Endothelial cell of umbilical vein (primary cell): ENCODE measurements at places on chromosomes 3 and 15. TPM values are rescaled to one million over a fixed set of nuclear protein-coding genes. Genes with fewer than 3 reads are reported as not detected.

The IP6K1 gene
- polyA plus RNA-seq: 42.7 and 47.0 TPM in 2 replicates

The BFSP2 gene
- polyA plus RNA-seq: not detected in 2 replicates

The ALS2CL gene
- 7.3 and 7.8 TPM in 2 replicates for polyA plus RNA-seq

The GALNT15 gene
- polyA plus RNA-seq: 0.68 and 0.87 TPM in 2 replicates

The PCCB gene
- polyA plus RNA-seq: 34.3 and 36.5 TPM in 2 replicates

The ADPRH gene
- polyA plus RNA-seq: 3.3 and 3.5 TPM in 2 replicates

The CFAP100 gene
- polyA plus RNA-seq: not detected in 2 replicates

The ADAMTS9 gene
- 5.1 and 6.5 TPM in 2 replicates for polyA plus RNA-seq

The EOGT gene
- 31.4 and 35.6 TPM in 2 replicates for polyA plus RNA-seq

The TMEM62 gene
- 9.1 and 10.4 TPM in 2 replicates for polyA plus RNA-seq

The FEZF2 gene
- polyA plus RNA-seq: not detected in 2 replicates

The ZBTB20 gene
- polyA plus RNA-seq: 2.1 and 4.1 TPM in 2 replicates

The TMC3 gene
- polyA plus RNA-seq: not detected in 2 replicates
